ENCODE measurements at places on chromosomes 1 and 21.

- H3K4me3 ChIP-seq, result no peak overlapping the region
- DNase-seq, result no peak
- H3K36me3 ChIP-seq, result peaks cover 6% of the 10 kb centered on the region
- H3K4me1 ChIP-seq, result peaks cover 8% of the 10 kb centered on the region
Observed at GRCh38 chr1:39569034-39569433, 7.6 kb downstream of the PABPC4 start.

- no peaks in the 10 kb centered on the region for H3K4me1 ChIP-seq
- H3K4me3 ChIP-seq, result no peak overlapping the region
- H3K27me3 ChIP-seq, result no peaks in the 10 kb centered on the region
- no peaks in the 10 kb centered on the region for H3K36me3 ChIP-seq
Observed at GRCh38 chr1:152148981-152149380, 10.0 kb downstream of the RPTN start.

DNA sequence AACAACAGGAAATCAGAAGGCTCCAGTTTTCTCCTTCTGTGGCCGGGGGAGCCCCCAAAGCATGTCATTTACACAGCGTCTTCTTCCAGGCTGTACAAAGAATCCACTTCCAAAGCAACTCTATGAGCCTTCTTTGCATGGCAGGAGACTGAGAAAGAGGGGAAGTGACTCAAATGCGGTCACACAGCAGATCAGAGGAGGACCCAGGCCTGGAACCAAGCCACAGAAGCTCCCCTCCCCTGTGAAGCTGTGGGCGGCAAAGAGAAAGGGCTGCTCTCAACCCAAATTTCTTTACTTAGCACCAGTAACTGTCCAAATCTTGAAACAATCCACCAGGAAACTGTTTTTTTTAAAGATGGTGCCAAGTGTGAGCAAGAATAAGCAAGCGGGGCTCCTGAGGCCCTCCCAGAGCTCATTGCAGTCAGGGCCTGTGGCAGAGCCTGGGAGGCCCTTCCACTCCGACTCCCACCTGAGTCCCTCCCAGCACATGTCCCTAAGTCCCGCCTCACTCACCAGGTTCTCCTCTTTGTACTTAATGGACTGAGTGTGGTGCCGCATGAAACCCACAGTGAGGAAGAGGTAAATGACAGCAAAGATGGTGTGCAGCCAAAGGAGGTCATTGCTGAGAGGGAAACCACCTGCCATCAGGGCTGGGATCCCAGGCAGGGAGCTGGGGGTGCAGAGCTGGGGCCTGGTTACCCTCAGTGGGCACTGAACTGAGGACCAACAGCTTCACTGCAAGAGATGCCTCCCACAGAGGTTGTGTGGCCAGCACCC, 15.9 kb downstream of the TMEM63A start:
- no peak overlapping the region for H3K27ac ChIP-seq
- H3K4me3 ChIP-seq, result no peak overlapping the region
- DNase-seq, result no peak
- H3K4me1 ChIP-seq, result no peaks in the 10 kb centered on the region
- peaks cover 4% of the 10 kb centered on the region for H3K36me3 ChIP-seq

DNA sequence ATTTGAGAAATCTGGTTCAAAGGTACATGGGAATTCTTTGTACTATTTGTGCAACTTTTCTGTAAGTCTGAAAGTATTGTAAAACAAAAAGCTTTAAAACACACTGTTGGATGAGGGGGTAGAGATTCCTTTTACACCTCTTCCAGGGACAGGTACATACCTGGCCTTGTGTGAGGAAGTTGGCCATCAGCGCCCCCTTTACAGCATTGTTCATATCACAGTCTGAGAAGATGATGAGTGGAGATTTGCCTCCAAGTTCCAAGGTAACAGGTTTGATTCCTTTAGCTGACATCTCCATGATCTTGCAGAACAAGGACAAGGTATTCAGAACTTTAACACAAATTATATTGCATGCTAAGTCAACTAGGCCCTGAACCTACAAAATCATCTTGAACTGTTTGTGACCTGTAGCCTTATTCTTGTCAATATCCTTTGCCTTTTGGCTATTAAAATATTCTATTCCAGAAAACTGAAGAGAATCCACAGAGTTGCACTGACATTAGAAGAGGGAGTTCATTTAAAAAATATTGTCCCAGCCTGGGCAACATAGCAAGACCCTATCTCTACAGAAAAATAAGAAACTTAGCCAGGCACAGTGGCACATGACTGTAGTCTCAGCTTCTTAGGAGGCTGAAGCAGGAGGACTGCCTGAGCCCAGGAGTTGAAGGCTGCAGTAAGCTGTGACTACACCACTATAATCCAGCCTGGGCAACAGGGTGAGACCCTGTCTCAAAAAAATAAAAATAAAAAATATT, 18.9 kb downstream of the ALDH9A1 start:
- DNase-seq, result no peak
- H3K27me3 ChIP-seq, result no peaks in the 10 kb centered on the region
- H3K4me1 ChIP-seq, result no peaks in the 10 kb centered on the region
- no peak overlapping the region for H3K4me3 ChIP-seq

DNA sequence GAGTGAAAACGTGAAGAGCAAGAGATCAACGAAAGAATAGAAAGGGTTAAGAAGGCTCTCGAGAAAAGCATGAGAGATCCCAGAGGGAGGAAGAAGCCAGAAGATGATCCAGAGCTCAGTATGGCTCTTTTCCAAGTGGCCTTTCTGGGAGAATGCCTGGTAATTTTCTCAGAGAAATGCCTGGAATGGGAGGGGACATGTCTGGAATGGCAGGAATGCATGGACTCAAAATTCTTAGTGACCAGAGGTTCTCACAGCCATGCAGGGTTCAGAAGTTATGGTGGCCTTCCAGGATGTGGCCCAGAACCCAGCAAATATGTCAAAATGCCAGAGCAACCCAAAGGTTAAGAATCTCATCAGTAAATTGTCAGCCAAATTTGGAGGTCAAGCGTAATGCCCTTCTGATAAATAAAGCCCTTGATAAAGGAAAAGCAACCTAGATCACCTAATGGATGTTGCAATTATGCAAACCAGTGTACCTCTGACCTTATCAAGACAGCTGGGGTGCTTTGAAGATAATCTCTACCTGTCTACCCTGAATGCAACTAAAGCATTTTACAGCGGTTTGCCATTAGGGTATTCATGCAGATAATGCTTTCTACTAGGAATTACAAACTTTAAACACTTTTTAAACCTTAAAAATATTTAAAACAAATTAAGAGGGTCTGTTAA, 53.1 kb downstream of the NBPF6 start:
- H3K4me1 ChIP-seq, result no peaks in the 10 kb centered on the region
- H3K27me3 ChIP-seq, result no peaks in the 10 kb centered on the region
- DNase-seq, result no peak
- no peaks in the 10 kb centered on the region for H3K36me3 ChIP-seq

- H3K36me3 ChIP-seq, result no peaks in the 10 kb centered on the region
- no peak overlapping the region for H3K4me3 ChIP-seq
- H3K4me1 ChIP-seq, result no peaks in the 10 kb centered on the region
- no peaks in the 10 kb centered on the region for H3K27me3 ChIP-seq
Observed at GRCh38 chr1:186535388-186536133, 74.6 kb upstream of the PDC start.

GRCh38 chr1:244406337-244406736, 45.4 kb downstream of the ADSS2 start:
- DNase-seq, result no peak
- H3K27ac ChIP-seq, result no peak overlapping the region
- H3K36me3 ChIP-seq, result peaks cover 5% of the 10 kb centered on the region
- H3K27me3 ChIP-seq, result no peaks in the 10 kb centered on the region
- no peaks in the 10 kb centered on the region for H3K4me1 ChIP-seq

DNA sequence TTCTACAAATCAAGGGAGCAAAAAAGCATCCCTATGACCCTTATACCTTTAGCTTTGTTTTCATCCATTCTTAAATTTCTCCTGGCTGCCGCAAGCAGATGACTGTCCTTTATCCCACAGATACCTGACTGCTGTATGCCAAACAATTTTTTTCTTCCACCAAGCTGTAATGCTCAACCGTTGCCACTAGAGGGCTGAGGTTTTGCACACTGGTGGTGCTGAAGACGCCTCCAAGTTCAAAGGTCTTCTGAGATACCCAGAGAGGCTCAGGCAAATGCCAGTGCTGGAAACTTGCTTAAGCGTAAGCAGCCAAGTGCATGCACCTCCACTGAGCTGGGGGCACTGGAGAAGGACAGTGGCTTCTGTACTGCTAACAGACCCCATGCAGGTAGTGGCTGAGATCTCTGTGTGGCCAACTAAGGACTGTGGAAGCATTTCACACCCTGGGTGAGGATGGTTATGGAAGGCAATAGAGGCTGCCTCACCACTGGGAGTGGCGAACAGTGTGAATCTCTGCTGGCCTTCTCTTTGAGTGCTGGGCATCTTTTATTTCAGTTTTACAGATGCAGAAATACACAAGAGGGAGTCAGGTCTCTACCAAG, 28.5 kb downstream of the CNIH3 start:
- no peaks in the 10 kb centered on the region for H3K36me3 ChIP-seq
- H3K4me3 ChIP-seq, result no peak overlapping the region
- H3K27ac ChIP-seq, result no peak overlapping the region

GRCh38 chr1:210217482-210217881, 15.1 kb upstream of the SERTAD4 start:
- H3K4me1 ChIP-seq, result no peaks in the 10 kb centered on the region
- DNase-seq, result no peak
- H3K36me3 ChIP-seq, result no peaks in the 10 kb centered on the region

DNA sequence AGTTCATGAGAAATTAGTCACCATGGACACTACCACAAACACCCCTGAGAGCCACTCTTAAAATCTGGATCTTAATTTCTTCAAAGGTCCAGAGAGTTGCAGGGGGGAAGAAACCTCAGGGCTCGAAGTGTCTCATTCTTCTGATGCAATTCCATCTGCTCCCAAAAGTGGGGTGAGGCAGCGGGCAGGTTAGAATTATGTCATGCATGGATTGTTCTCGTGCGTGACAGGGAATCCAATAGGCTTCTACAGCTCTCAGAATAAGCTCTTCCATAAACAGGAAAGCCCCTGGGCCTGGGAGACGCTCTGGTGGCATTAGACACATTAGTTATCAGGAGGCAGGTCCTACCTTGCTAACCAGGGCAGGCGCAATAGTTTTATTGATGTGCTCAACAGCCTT, 8.4 kb downstream of the ENO1 start:
- peaks cover 16% of the 10 kb centered on the region for H3K36me3 ChIP-seq
- no peak for DNase-seq
- peaks cover 30% of the 10 kb centered on the region for H3K4me1 ChIP-seq
- no peak overlapping the region for H3K4me3 ChIP-seq
- H3K27ac ChIP-seq, result peak overlapping the region; percentile 48

- no peaks in the 10 kb centered on the region for H3K4me1 ChIP-seq
- H3K36me3 ChIP-seq, result no peaks in the 10 kb centered on the region
- no peak for DNase-seq
- no peak overlapping the region for H3K4me3 ChIP-seq
- no peaks in the 10 kb centered on the region for H3K27me3 ChIP-seq
Observed at GRCh38 chr1:154749078-154749760, 120.9 kb downstream of the KCNN3 start.

DNA sequence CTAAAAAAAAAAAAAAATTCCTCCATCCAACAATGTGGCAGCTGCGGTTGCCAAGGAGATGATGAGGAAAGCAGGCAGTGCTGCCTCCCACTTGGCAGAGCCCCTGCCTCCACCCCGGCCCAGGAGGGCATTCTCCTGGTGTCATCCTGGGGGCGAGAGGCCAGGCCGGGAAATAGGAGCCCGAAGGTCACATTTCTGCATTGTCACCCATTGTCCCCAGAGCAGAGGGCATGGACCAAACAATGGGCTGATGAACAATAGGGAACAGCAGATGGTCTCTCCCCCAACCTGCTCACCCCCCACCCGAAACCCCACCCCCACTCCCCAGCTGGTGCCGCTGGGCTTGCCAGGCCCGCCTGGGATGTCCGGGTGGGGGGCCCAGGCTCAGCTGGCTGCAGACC, 37.3 kb downstream of the CAMK2N1 start:
- no peak overlapping the region for H3K27ac ChIP-seq
- H3K4me1 ChIP-seq, result no peaks in the 10 kb centered on the region

- DNase-seq, result no peak
- no peaks in the 10 kb centered on the region for H3K27me3 ChIP-seq
- H3K4me3 ChIP-seq, result no peak overlapping the region
Observed at GRCh38 chr1:162033428-162033827, 9.8 kb upstream of the OLFML2B start.

DNA sequence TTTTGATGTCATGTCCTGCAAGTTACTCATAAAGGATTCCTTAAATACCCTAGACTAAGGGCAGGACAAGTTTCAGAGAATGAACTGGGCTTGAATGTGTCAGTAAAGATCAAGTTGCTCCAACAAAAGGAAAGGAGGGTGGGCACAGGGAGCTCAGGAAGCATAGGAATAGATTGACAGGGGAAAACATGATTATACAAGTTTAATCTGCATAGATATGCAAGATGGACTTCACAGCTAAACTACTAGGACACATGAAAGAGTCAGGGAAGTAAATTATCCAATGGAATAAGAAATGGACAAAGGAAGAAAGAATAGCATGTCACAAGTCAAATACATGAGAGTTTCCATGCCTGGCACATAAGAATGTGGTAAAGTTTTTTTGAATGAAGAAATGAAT, 203.9 kb upstream of the SAMSN1 start:
- no peak overlapping the region for H3K27ac ChIP-seq
- DNase-seq, result no peak
- no peak overlapping the region for H3K4me3 ChIP-seq
- no peaks in the 10 kb centered on the region for H3K4me1 ChIP-seq
- H3K27me3 ChIP-seq, result no peaks in the 10 kb centered on the region
- H3K36me3 ChIP-seq, result no peaks in the 10 kb centered on the region

DNA sequence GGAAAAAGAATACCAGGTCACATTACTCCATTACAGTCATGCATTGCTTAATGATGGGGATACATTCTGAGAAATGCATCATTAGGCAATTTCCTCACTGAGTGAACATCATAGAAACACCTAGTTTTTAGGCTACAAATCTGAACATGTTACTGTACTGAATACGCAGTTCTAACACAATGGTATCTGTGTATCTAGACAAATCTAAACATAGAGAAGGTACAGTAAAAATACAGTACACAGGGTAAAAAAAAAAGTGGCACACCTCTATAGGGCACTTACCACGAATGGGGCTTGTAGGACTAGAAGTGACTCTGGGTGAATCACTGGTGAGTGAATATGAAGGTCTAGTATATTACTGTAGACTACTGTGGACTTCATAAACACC, 115.7 kb downstream of the AKT3 start:
- H3K36me3 ChIP-seq, result no peaks in the 10 kb centered on the region
- no peak overlapping the region for H3K4me3 ChIP-seq
- no peaks in the 10 kb centered on the region for H3K27me3 ChIP-seq
- no peaks in the 10 kb centered on the region for H3K4me1 ChIP-seq
- no peak for DNase-seq
